ENCODE measurements at places on chromosomes 7 and 10. TPM values are rescaled to one million over a fixed set of nuclear protein-coding genes. Genes with fewer than 3 reads are reported as not detected.

ACTL6B gene
- not detected for total RNA-seq

RADIL gene
- 0.57 TPM for total RNA-seq

ZCWPW1 gene
- total RNA-seq, result 1.1 TPM

GRCh38 chr7:69277366-69277765 is 320.9 kb upstream of the AUTS2 start:
- no peak for DNase-seq

GRCh38 chr10:46277840-46278239 is 9.0 kb upstream of the ANTXRL start:
- no peak for DNase-seq

GRCh38 chr7:108613147-108613948 is 43.7 kb downstream of the DNAJB9 start:
- DNase-seq, result peak; percentile 41

LRRC18 gene
- 0.70 TPM for total RNA-seq

GRCh38 chr10:58896229-58896628 is 280.2 kb upstream of the PHYHIPL start:
- no peak for DNase-seq

DNA sequence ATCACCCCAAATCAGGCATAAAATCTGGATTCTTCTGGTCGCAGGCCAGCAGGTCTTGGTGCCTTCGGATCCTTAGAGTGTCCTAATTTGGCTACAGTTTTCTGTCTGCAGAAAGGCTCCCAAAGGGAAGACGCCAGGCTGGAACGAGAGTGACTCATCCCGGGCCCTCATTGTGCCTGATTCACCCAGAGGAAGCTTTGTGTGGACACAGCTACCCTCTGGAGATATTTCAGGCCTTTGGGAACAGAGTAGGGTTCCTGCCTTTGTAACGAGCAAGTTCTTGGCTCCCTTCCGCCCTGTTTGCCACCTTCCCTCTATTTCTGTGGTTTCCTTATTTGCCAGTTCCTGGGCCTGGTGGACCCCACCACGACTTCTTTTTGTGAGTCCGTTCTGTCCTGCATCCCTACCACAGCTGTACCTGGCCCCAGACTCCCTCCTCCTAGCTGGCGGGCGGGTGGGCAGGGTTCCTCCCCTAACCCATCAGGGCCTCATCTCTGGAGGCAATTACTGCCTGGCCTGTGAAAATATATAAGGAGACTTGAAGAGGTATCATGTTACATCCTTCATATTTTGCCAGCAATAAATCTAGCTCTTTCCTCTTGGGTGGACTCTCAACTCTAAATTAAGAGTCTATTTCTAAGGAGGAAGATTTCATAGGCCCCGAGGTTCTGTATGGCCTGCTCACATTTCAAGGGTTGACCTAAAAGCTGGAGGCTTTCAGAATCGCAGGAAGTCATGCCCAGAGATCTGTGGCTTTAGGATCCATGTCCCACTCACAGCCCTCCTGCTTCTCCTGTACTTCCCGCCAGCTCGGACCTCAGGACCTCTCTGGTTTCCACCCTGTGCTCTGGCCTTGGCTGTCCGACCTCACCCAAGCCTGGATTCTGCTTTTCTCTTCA is 219.2 kb upstream of the ZNF32 start:
- DNase-seq, result peak; percentile 82

GDF10 gene
- not detected for total RNA-seq

DNA sequence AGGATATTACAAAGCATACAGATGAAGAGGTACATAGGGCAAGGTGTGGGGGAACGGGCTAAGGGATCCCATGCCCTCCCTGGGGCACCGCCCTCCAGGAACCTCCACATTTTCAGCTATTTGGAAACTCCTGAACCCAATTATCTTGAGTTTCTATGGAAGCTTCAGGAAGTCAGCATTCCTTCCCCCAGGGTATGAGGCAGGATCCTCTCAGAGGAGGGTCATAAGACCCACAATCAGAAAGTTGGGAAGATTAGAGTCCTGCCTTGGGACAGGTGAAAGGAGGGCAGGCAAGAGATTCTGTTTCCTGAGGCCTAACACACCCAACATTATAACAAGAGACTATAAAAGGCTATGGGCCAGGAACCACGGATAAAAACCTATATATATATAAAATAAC is 98.0 kb downstream of the RALA start:
- DNase-seq, result no peak

RABGEF1 gene
- 34.3 TPM for total RNA-seq

All from HT1080 (cell line).